ENCODE measurements at places on chromosomes 2 and 18. TPM values are rescaled to one million over a fixed set of nuclear protein-coding genes. Genes with fewer than 3 reads are reported as not detected.

MYO7B gene
- total RNA-seq = 0.25 TPM

AQP12B gene
- total RNA-seq = not detected

RUFY4 gene
- not detected for total RNA-seq

C18orf54 gene
- total RNA-seq = 4.3 TPM

CTLA4 gene
- total RNA-seq = not detected

DNA sequence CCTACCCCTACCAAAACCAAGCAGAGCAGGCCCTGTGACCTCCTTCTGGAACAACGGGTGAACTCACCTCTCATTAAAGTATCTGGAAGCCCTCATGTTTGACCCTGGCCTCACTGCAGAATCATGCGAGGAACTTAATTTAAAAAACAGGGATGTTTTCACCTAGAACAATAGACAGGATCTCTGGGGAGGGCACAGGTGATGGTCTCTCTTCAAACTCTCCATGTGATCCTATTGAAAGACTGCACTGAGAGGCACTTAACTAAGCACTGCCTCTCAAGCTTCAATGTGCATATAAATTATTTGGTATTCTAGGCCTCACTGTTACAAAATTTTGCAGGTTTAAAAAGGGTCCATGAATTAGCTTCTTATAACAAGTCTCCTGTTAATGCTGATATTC lies 7.5 kb downstream of the ZNF519 start:
- DNase-seq = no peak

GRCh38 chr2:86570059-86570458 lies 6.8 kb upstream of the CHMP3 start:
- no peak for DNase-seq

DNA sequence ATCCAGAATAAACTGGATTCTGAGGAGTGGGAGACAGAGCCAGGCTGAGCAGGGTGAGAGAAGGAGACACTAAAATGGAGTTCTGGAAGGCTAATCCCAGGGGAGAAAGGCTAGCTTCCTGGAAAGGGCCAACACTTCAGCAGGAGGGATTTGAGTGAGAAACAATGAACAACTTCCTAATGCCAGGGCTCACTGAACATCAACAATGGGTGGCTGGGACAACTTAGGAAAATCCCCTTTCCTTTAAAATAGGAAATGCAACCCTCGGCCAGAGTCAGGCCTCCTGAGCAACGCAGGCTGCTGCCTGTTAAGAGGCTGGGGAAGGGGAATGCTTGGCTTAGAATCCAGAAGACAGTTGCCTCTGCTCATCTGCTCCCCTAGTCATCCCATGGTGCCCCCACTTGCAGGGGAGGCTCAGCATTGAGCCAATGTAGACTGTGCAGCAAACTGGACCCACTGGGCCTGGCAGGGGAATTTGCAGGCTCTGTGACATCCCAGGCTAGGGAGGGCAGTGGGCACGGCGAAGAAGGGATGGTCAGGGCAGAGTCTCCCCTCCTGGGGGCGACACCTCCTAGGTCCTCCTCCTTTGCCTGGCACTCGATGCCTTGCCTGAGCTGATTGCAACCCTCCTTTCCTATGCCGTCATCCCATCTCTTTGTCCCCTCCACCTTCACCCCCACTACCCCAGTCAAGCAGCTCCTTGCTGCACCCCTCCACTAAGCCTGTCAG lies 182.5 kb downstream of the TNS1 start:
- DNase-seq = peak; percentile 77

DNA sequence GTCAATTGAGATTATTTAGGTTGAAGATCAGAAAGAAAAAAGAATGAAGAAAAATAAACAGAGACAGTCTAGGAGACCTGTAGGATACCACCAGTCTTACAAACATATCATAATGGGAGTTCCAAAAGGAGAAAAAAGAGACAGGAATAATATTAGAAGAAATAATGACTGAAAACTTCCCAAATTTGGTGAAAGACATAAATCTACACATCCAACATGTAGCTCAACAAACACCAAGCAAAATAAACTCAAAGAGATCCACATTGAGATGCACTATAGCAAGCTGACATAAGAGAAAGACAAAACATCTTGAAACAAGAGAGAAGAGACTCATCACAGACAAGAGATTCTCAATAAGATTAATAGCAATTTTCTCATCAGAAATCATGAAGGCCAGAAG lies 274.0 kb downstream of the TFCP2L1 start:
- DNase-seq = no peak

DNA sequence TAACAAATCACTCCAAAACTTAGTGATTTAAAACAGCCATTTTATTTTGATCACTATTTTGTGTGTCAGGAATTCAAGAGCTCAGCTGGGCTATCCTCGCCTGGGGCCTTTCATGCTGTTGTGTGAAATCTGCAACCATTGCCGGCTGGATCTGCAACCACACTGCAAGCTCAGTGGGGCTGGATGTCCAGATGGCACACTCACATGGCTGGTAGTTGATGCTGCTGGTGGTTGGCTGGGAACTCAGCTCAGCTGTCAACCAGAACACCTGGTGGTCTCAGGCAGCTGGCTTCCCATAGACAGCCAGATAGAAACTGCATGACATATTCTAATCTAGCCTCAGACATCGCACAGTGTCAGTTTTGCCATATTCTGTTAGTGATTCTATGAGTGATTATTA lies 30.6 kb upstream of the AP1S3 start:
- no peak for DNase-seq

DNA sequence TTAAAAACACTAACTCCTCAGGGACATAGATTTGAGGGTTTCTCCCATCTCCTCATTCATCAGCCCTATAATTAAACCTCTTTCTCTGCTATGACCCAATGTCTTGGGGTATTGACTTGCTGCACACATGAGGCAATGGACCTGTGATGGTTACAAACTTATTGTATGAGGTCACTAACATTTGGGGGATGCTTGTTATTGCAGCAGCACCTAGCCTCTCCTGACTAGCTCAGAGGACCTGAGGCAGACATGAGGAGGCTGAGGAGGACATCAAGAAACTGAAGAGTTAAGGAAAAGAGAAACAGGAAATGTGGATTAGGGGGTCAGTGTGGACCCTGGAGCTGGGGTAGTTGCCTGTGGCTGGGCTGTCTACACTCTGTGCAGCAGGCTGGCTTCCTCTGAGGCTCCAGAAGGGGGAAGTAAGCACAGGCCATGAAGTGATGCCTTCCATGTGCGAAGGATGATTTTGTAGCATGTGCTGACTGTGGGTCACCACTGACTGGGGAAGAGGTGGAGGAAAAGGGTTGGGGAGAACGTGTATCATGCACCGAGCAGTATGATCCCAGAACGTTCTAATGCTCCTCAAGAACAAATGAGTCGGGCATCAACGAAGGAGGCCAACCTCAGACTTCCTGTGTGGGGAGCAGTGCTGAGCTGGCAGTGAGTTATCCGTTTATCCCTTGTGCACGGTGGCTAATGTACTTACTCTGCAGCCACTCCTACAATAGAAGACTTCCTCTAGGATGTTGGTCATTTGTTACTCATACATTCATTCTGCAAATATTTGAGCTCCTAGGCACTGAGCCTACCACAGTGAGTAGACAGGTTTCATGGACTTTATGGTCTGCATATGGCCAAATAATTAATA lies 42.1 kb upstream of the RFX8 start:
- DNase-seq = peak; percentile 94

DNA sequence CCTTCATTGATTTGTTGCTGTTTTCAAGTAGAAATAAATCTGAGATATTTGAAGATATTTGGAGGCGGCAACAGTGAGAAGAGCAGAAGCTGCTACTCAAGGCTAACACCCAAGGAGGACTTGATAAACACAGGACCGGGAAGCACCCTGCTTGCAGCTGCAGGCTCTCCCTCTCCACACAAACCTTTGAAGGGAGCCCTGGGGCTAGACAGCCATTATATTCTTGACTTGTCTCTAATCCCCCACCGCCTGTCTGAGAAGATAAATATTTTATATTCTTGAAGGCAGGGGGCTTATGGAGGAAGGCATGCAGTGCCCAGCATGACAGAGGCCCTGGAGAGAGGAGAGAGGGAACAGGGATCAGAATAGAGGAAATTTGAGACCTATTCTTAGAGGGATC lies 50.9 kb upstream of the SMAD2 start:
- DNase-seq = no peak

DNA sequence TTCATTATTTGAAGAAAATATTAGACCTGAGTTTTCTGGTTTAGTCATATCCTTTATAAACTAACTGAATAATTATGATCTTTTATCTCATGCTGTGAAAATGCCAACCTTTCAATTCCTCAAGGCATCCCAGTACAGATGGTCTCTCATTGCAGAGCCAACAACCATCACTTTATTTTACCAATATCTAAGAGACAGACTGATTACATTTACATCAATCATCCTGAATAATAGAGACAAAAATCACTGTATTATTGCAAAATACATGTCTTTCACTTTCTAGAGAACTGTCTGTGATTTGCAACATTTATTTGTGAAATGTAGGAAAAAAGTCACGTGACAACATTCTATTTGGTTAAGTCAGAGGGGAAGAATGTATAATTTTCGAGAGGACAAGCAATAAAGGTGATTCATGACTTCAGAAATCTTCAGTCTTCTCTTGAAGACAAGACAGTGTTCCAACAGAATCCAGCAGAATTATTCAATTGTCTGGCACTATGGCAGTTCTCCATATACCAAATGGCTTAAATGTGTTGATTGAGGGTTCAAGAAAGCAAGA lies 503.6 kb upstream of the SYT4 start:
- peak; percentile 54 for DNase-seq
